ENCODE measurements at places on chromosomes 5 and 9. TPM values are rescaled to one million over a fixed set of nuclear protein-coding genes. Genes with fewer than 3 reads are reported as not detected.

The PCDHGA8 gene
- total RNA-seq = 0.26 TPM

The PCDHB4 gene
- 1.9 TPM for total RNA-seq

The PCDHB13 gene
- total RNA-seq = 5.1 TPM

The SLC28A3 gene
- total RNA-seq = 0.13 TPM

The ADAMTSL1 gene
- 85.1 TPM for total RNA-seq

The LCN10 gene
- not detected for total RNA-seq

The RELL2 gene
- 5.2 TPM for total RNA-seq

The IL7R gene
- 7.3 TPM for total RNA-seq
